ENCODE measurements at places on chromosomes 4 and X.

DNA sequence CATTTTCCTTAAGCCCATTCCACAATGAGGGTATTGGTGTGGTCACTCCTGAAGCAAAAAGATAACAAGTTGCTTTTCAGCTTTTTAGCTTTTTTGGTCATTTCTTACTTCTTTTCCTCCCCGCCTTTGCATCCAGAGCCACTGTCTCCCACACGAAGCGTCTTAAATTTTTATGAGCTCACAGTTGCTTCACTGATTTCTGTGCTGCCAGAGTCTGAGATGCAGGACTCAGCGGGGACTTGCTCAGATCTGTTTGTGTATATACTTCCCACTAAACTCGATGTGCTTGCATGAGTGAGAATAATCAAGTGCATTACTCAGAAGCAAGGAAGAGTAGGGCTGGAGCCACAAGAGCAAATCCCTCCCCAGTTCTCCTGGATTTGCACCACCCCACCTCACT lies 80.2 kb upstream of the FHL1 start:
- no peak for DNase-seq

DNA sequence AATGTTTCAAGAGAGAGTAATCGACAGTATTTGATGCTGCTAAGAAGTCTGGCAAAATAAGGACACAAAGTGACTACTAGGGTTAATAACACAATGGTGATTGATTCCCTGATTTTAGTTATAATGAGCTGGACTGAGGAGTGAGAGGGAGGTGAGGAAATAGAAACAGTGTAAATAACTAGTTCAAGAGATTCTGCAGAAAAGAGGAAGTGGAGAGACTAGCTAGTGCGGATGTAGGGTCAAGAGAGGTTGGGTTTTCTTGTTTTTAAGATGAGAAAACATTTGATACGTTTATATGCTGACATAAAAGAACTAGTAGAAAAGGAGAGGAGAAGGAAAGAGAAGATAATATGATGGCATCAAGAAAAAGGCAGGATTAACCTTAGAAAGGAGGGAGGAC lies 12.2 kb upstream of the TRPC5 start:
- no peak for DNase-seq

GRCh38 chrX:134002921-134003615 lies 17.7 kb upstream of the GPC3 start:
- no peak for DNase-seq

GRCh38 chrX:20028588-20028987 lies 37.7 kb upstream of the BCLAF3 start:
- DNase-seq: no peak

- DNase-seq: no peak
These were observed 121.5 kb downstream of the REELD1 start for GRCh38 chr4:146335763-146336409.

- DNase-seq: peak; percentile 55
These were observed 78.7 kb upstream of the DCLK2 start for GRCh38 chr4:149999485-150000074.

DNA sequence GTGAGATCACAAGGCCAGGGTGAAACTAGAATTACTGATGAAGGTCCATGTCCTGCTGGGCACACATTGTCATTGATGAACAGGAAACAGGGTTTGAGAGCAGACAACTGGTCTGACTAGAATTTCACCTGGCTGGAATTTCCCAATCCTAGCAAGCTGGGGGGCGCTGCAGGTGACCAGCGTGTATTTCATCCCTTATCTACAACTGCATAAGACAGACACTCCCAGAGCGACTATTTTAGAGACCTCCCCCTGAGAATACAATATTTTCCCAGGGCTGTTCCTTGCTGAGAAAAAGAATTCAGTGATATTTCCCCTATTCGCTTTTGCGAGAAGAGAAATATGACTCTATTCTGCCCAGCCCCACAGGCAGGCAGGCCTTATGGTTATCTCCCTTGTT lies 432.6 kb upstream of the GALNT7 start:
- DNase-seq: no peak

- DNase-seq: no peak
These were observed 12.1 kb upstream of the F9 start for GRCh38 chrX:139518475-139518874.

GRCh38 chr4:61571761-61572559 lies 371.8 kb downstream of the ADGRL3 start:
- DNase-seq: no peak

Measured in cardiac muscle cell (in vitro differentiated cells and primary cell).